ENCODE measurements at places on chromosomes 6 and 20.

DNA sequence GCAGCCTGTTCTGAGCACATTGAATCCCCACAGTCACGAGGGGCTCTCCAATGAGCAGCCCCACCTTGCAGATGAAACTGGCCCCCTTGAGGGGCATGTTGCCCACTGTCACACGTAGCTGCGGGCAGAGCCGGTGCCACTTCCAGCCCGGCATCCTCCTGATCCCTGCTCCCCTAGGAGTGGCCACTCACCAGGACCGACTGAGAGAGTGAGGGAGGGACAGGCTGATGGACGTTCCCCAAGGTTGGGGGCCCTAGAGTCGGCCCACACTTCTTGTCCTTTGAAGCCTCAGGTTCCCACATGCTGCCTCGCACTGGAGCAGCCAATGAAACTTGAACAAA lies 10.5 kb downstream of the ENTPD6 start:
- H3K4me1 ChIP-seq, result no peaks in the 10 kb centered on the region
- H3K36me3 ChIP-seq, result no peaks in the 10 kb centered on the region
- no peak for DNase-seq
- H3K27me3 ChIP-seq, result no peaks in the 10 kb centered on the region
- H3K27ac ChIP-seq, result no peak overlapping the region

DNA sequence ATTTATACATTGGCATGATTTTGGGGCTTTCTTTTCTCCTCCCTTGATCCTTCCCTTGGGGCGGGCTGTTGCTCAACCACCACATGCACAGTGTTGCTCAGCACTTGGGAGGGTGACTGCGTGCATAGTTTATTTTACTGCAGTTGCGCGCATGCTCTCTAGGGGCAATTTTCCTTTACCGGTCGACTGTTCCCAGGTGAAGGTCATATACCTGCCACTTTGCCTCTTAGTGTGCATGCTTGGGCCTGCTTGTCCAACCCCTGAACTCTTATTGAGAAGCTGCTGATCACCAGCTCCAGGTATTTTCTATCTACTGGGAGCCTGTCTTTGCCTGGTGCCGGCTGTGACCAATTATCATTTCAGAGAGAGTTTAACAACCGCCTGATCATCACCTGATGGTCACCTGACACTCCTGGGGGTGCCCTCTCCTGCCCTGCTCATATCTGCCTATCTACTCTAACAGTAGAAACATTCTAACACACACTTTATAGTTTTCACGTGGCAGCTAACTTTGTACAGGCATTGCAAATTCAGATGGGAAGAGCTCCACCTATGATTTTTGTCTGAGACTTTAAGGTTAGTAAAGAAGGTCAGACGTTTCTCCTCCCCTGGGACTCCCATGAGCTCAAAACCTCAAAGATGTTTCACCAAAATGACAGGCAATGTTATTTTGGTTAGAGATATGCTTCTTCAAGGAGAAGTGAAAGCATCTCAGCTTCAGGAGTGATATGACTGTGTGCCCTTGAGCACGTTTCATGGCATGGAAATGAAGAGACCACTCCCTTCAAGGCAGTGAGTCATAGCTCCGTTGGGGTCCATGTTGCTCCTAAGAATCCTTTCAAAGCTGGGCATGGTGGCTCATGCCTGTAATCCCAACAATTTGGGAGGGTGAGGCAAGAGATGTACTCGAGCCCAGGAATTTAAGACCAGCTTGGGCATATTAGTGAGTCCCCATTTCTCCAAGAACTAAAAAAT lies 227.5 kb upstream of the MYLIP start:
- H3K4me1 ChIP-seq, result no peaks in the 10 kb centered on the region
- H3K27me3 ChIP-seq, result no peaks in the 10 kb centered on the region
- no peak overlapping the region for H3K4me3 ChIP-seq
- H3K36me3 ChIP-seq, result no peaks in the 10 kb centered on the region

DNA sequence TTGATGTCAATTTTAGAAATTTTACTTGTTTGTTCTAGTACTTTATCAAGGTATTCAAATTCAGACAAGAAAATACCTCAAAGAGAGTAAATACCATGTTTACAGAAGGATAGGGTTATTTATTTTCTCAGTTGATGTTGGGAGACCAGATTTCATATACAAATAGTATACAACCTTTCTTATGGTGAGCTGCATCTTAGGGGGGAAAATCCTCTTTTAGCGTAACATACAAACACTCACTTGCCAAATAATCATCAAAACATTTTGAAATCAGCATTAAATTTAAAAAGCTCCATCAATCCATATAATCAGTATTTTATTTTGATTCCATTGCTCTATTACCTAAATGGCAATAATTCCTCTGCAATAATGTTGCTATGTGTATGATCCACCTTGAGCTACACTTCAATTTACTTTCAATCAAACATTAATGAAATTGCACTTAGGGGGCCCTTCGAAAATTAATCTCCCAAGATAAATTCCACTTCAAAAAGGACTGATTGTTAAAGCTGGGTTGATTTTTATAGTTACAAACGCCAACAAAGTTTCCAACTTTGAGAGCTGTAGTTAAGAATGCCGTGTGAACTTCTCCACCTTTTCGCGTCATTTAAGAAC lies 2.2 kb downstream of the NKX2-4 start:
- H3K27me3 ChIP-seq, result peaks cover 4% of the 10 kb centered on the region
- H3K36me3 ChIP-seq, result peaks cover 3% of the 10 kb centered on the region
- H3K27ac ChIP-seq, result no peak overlapping the region
- peaks cover 23% of the 10 kb centered on the region for H3K4me1 ChIP-seq

GRCh38 chr6:37504024-37504423 lies 4.3 kb upstream of the CCDC167 start:
- no peak for DNase-seq
- no peak overlapping the region for H3K27ac ChIP-seq
- H3K27me3 ChIP-seq, result no peaks in the 10 kb centered on the region
- H3K36me3 ChIP-seq, result no peaks in the 10 kb centered on the region

- no peaks in the 10 kb centered on the region for H3K4me1 ChIP-seq
- no peak overlapping the region for H3K4me3 ChIP-seq
- DNase-seq, result no peak
- no peaks in the 10 kb centered on the region for H3K36me3 ChIP-seq
Observed at GRCh38 chr6:92690997-92691599, 728.3 kb downstream of the EPHA7 start.

GRCh38 chr6:53717566-53717965 lies 52.0 kb upstream of the KLHL31 start:
- no peak for DNase-seq
- H3K36me3 ChIP-seq, result no peaks in the 10 kb centered on the region
- no peaks in the 10 kb centered on the region for H3K27me3 ChIP-seq

- H3K27ac ChIP-seq, result no peak overlapping the region
- no peaks in the 10 kb centered on the region for H3K27me3 ChIP-seq
- no peaks in the 10 kb centered on the region for H3K36me3 ChIP-seq
- H3K4me3 ChIP-seq, result no peak overlapping the region
- H3K4me1 ChIP-seq, result no peaks in the 10 kb centered on the region
Observed at GRCh38 chr6:1759870-1760269, 150.2 kb downstream of the FOXC1 start.

DNA sequence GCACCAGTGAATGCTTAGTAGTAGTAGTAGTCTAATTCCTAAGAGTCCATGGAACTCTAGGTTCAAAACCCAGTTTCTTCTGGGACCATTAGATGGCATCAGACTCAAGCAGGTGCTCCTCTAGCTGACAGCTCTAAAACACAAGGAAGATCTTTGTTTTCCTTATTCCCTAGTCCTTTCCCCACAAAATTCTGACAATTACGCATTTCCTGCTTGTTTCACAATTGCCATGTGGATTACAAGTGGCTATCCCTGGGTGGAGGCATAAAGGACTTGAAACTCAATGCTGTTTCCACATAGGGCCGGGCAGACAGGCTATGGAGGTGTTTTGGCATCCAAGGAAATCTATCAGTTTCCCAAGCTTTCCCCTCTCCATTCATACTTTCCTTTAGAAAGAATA lies 9.2 kb upstream of the HLA-DOB start:
- DNase-seq, result no peak
- no peaks in the 10 kb centered on the region for H3K27me3 ChIP-seq
- no peak overlapping the region for H3K27ac ChIP-seq

- no peaks in the 10 kb centered on the region for H3K36me3 ChIP-seq
- no peak overlapping the region for H3K27ac ChIP-seq
- no peaks in the 10 kb centered on the region for H3K27me3 ChIP-seq
Observed at GRCh38 chr6:33142501-33143070, 49.7 kb downstream of the COL11A2 start.

GRCh38 chr20:63663332-63664066 lies 5.4 kb downstream of the RTEL1 start:
- DNase-seq, result no peak
- H3K4me1 ChIP-seq, result peaks cover 8% of the 10 kb centered on the region
- peaks cover 6% of the 10 kb centered on the region for H3K36me3 ChIP-seq

GRCh38 chr6:4647414-4648365 lies 128.5 kb upstream of the CDYL start:
- H3K4me1 ChIP-seq, result no peaks in the 10 kb centered on the region
- H3K4me3 ChIP-seq, result peak overlapping the region; percentile 42
- H3K27me3 ChIP-seq, result no peaks in the 10 kb centered on the region
- no peaks in the 10 kb centered on the region for H3K36me3 ChIP-seq
- no peak overlapping the region for H3K27ac ChIP-seq

GRCh38 chr20:37638527-37638926 lies 55.3 kb upstream of the CTNNBL1 start:
- H3K27ac ChIP-seq, result no peak overlapping the region
- no peak overlapping the region for H3K4me3 ChIP-seq
- no peaks in the 10 kb centered on the region for H3K4me1 ChIP-seq

- no peak overlapping the region for H3K4me3 ChIP-seq
- peaks cover 5% of the 10 kb centered on the region for H3K4me1 ChIP-seq
- no peaks in the 10 kb centered on the region for H3K27me3 ChIP-seq
- DNase-seq, result no peak
- peak overlapping the region; percentile 62 for H3K27ac ChIP-seq
- H3K36me3 ChIP-seq, result no peaks in the 10 kb centered on the region
Observed at GRCh38 chr20:47036091-47036870, 141.6 kb downstream of the EYA2 start.

GRCh38 chr6:150347845-150348244 lies 21.0 kb upstream of the IYD start:
- H3K4me1 ChIP-seq, result no peaks in the 10 kb centered on the region
- DNase-seq, result no peak
- H3K27ac ChIP-seq, result no peak overlapping the region
- no peaks in the 10 kb centered on the region for H3K27me3 ChIP-seq
